ENCODE measurements at places on chromosomes 4 and X. TPM values are rescaled to one million over a fixed set of nuclear protein-coding genes. Genes with fewer than 3 reads are reported as not detected.

The AFAP1 gene
- polyA plus RNA-seq, result 54.4 TPM

The DLG3 gene
- polyA plus RNA-seq, result 1.7 TPM

The UBA6 gene
- 32.6 TPM for polyA plus RNA-seq

GRCh38 chrX:13699183-13699826 is 10.4 kb downstream of the RAB9A start:
- DNase-seq, result peak; percentile 74

DNA sequence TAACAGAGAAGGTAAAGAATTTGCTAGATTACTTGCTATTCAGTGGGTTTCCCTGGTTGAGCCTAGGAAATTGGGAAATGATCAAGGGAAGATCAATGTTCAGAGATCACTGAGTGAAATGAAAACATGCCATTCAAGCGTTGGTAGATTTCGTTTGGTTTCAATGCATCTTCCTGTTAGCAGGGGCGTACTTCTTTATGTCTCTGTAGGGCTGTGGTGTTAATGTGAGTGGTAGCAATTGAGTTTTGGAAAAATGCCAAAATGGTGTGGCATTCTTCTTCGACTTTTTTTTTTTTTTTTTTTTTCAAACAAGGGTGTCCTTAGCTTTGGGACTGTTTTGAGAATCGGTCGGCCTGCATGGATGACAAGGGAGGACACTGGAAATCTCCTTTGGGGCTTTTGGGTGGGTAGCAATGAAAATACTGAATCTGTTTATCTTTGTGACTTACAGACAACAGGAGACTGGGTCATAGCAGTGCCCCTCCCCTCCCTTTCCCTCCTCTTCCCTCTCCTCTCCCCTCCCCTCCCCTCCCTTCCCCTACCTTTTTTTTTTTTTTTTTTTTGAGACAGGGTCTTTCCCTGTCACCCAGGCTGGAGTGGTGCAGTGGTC is 50.4 kb downstream of the SPRY1 start:
- DNase-seq, result no peak

- no peak for DNase-seq
Observed at GRCh38 chr4:104490096-104490769, 4.5 kb downstream of the CXXC4 start.

DNA sequence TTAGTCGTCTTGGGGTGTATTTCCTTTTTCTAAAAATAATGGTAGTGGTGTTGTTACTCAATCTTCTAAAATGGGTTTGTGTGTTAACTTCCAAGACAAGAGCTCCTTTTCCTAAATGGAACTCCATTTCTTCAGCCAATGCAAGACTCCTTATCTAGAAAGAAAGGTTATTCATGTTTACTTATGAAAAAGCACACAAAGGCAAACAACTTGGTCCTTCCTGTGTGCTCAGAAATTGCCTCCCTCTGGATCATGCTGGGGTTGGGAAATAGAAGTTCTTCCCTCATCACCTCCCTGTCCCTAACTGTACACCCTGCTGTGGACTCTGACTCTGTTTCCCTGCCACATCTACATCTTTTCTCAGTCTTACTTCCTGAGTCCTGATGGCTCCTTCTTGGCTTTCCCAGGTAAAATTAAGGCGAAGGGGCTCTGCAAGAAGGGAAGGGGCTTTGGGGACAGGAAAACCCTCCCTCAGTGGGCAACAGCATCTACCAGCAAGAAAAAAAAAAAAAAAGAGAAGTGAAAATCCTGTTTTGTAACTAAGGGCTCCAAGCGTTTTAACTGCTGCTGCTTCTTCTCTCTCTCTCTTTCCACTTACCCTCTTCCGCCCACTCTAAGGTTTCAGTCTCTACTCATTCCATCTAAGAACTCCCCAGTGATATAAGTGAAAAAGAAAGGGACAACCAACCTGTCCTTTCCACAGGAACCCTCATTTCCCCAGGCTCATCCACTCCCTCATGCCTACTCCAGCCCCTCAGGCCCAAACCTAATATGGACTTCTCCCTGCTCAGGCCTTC is 19.8 kb upstream of the TASL start:
- no peak for DNase-seq

DNA sequence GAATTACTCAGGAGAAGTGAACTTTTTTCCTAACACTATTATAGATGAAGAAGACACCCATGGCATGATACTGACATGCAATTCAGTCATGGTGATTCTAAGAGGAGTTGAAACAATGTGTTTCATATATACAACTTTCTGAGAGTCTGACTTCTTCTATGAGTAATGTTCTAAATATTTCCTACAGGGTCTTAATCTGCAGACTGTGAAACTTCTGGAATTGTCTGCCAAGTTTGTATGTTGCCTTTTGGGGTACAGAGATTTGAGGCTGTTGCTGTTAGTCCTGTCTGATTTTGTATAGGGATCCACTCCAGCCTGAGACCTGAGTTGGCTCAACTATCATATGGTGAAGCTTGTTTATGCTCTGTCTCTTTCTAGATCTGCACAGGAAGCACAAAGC is 160.6 kb upstream of the GATB start:
- peak; percentile 59 for DNase-seq

The PDLIM3 gene
- polyA plus RNA-seq, result 0.51 TPM

GRCh38 chr4:8110071-8110986 is 48.3 kb downstream of the ABLIM2 start:
- DNase-seq, result peak; percentile 25

The FHL1 gene
- polyA plus RNA-seq, result 55.8 TPM

DNA sequence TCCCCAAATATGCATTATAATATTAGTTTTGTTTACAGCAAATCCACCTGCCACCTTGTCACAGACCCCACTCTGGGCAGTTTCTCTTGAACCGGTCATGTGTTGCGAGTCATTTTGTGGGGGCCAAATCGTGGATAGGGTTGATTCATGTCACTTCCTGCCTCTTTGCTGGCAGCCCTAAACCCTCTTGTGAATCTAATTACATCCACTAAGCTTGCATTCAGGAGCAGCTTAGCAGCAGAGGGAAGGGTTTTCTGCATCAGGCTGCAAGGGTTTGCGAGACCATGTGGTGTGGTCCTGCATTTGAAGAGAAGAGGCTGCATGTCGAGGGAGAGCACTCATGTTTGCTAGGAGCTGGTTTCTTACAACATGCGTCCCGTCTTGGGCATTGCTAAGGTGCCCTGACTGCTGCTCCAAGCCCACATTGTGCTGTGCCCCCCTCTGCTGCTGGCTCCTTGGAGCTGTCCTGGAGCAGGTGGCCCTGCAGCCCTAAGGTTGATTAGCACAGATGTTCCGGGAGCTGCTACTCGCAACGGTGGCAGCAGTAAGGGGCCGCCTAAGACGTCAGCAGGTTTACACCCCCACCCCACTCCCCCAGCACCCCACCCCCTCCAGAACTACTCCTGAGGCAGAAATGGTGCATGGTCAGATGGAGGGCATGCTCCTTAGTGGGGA is 88.9 kb upstream of the CLDN34 start:
- no peak for DNase-seq

The ADGRA3 gene
- polyA plus RNA-seq, result 1.1 TPM

The CACNA1F gene
- not detected for polyA plus RNA-seq

DNA sequence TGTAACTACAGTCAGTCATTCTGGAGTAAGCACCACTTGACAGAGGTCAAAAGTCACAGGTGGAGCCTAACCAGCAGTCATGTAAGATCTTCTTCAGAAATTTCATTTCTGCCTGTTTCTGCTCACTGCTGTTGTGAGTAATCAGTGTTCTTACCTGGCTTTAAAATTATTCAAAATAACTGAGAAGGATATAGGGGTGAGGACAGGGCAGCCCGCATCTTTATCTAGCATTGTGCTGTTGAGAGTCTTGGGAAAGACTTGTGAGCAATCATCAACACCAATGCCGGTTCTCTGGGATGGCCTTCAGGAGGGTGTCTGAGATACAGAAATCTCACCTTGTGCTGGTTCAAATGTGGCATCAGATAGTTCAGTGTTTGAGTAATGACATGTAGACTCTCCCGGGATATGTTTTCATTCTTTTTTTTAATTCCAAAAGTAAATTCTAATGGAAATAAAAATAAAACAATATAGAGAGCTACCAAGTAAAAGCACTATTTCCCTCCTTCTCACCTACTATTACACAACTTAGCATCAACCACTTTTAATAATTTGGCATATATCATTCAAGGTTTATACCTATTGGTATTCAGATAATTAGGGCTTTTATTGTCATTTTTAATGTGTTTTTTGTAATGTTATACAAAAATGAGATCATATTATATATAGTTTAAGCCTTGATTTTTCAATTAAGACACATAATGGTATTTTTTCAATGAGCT is 37.1 kb downstream of the AREG start:
- DNase-seq, result no peak

DNA sequence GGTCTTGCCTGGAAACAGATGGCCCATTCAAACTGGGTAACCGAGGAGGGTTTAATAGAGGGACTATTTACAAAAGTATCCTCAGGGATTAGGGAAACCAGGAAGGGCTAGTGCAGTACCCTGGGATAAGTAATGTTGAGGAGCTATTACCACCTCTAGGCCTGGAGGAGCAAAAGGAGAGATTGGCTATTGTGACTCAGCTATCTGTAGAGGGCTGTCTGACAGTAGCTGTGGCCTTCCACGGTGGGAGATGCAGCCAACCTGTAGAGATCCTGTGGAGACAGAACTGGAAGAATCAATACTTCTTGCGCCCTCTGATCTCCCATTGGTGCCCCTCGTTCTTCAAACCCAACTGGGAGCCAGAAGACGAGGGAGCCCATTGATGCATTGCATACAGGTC is 34.1 kb upstream of the RPS6KA3 start:
- DNase-seq, result no peak

DNA sequence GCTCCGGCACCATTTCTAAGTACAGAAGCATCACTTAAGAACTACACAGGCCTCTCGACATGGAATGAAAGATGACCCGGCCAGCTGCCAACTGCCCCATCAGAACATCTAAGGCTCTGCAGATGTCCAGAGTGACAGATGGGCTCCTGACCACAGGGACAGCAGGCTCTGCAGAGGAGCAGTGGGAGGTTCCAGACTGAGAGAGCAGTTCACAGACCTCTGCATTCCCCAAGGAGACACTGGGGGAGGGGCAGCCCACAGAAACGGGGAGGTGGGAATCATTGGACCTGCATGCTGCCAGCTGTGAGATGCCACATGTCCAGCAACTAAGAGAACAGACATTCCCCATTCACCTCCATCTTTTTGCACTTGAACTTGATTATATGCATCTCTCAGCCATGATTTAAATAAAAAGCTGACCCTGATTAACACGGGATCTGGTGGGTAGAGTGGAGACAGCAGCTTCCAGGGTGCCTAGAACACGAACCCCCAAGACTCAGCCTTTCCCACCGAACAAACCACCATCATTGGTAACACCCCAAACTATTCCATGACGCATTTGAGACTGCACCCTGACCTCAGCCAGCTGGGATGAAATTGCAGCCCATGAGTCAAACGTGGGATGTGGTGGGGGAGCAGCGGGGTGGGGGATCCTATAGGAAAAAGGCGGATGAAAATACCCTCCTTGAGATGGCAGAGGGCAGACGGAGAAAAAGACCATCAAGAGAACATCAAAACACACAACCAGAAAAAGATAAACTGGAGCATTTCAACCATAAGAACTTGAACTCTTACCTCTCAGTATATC is 47.2 kb downstream of the AFAP1 start:
- peak; percentile 50 for DNase-seq

- DNase-seq, result peak; percentile 38
Observed at GRCh38 chr4:138192113-138192512, 50.0 kb downstream of the SLC7A11 start.

The CXXC4 gene
- not detected for polyA plus RNA-seq

DNA sequence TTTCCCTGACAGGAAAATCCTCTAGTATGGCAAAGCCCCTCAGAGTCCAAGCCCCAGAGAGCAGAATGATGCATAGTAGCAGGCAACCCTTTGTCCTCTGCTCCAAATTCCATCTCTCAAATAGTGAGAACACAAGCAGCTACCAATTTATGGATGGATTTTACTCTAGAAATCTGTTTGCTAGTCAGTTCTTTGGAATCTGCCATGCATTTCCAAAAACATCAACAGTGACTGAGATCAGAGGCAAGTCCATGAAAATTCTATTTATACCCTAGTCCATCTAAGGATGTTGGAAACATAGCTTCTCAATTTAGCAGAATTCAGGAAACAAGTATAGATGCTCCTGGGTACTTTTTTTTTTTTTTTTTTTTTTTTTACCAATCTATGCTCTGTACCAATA is 10.0 kb upstream of the CC2D2A start:
- no peak for DNase-seq

DNA sequence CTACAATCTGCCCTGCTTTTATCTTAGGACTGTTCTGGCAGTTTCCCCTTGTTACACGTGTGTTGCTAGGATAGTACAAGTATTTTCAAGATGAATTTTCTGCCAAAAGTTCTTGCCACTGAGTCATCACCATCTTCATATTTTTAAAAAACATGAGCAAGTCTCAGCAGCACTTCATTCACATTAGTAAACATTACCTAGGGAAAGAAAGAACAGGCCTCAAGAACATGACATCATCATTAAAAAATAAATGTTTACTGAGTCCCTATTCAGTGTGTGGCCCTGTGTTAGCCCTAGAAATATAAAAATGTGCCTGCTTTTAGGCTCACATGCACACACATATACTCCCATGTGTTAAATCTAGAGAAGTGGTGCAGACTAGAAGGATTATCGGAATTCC is 18.7 kb upstream of the GPC3 start:
- peak; percentile 42 for DNase-seq

- DNase-seq, result no peak
Observed at GRCh38 chr4:38154252-38154651, 194.1 kb downstream of the PTTG2 start.

The ODAPH gene
- not detected for polyA plus RNA-seq

The COX7B2 gene
- not detected for polyA plus RNA-seq

- DNase-seq, result peak; percentile 83
Observed at GRCh38 chr4:153731239-153731638, 28.6 kb downstream of the RNF175 start.

- no peak for DNase-seq
Observed at GRCh38 chrX:119481323-119481801, 13.1 kb downstream of the SLC25A5 start.

The EGF gene
- polyA plus RNA-seq, result not detected

DNA sequence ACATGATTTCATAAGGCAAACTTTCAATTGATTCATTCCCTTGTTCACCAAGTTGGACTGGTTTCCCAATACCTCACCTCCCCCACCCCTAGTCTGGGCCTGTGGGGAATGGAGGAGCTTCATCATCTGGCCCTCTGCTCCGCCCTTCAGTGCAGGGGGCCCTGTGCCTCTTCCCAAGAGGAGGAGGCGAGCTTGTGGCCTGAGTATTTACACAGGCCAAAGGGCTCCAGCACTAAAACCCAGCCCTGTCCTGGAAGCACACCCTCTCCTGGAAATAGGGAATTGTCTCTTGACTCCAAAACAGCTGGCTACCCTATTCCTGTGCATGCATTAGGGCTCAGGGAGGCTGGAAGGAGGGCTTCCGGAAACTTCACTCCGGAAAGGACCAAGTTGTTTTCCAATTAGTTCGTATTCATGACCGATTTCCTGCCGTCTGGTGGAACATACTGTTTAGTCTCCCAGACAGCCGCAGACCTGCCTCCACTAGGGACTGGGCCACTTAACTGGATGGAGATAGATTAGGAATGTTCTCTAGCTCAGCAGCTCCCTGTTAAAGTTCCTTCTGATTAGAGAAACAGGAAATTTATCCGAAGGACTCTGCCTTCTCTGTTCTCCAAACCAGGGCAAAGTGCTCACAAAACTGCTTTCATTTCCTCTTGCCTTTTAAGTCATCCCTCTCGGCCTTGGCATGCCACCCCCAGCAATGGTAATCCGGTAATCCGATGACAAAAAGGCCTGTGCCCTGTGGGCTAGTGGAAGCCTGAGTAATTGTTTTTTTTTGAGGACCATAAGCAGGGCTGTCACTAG is 5.8 kb downstream of the SRPX2 start:
- peak; percentile 90 for DNase-seq

The SLAIN2 gene
- polyA plus RNA-seq, result 41.9 TPM

All from GM23248 (cell line).